Stimulated activated CD4-positive, alpha-beta T cell treated with anti-CD3 and anti-CD28 coated beads, Interleukin-1b, Interleukin-23, amount 100 ng/mL, for 24 hours (primary cell): ENCODE measurements at places on chromosomes 12 and 14.

- no peak for DNase-seq
These were observed 55.4 kb downstream of the TEAD4 start for GRCh38 chr12:3014641-3015040.

GRCh38 chr14:64500088-64500487 lies 3.5 kb downstream of the ZBTB25 start:
- DNase-seq, result no peak

GRCh38 chr14:106094654-106095189 lies 568.3 kb downstream of the TMEM121 start:
- peak; percentile 77 for DNase-seq

DNA sequence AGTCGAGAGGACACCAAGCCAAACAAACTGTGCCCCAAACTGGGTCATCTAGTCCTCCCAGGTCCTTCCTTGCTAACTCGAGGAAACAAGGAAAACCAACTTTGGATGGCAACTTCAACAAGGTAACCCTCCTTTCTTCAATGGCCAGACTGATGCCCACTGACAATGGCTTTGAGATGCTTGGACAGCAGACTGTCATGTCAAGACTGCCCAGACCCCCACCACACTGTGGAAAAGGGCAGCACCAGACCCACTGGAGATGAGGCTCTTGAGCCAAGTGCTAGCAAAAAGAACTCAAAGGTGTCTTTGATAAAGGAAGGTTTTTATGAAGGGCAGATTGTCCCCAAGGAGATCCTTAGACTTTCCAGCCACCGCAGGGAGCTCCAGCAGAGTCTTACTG lies 9.0 kb upstream of the CDH24 start:
- DNase-seq, result no peak

DNA sequence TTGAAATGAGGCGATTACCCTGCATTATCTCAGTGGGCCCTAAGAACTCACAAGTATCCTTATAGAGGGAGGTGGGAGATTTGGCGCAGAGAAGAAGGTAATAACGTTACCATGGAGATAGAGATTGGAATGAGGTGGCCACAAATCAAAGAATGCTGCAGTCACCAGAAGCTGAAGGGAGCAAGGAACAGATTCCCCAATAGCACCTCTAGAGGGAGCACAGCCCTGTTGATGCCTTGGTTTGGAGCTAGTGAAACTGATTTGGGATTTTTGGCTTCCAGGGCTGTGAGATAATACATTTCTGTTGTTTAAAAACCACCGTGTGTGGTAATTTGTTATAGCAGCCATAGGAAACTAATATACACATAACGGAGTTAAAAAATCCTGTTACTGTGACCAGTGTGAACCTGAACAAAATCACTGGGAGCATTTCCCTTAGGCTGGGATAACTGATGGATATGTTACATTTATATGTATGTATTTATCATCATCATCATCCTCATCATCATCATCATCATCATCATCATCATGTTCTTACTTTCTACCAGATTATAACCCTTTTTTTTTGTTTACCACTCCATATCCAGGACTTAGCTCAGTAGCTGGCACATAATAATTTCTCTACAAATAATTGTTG lies 100.3 kb downstream of the LIN7A start:
- no peak for DNase-seq

DNA sequence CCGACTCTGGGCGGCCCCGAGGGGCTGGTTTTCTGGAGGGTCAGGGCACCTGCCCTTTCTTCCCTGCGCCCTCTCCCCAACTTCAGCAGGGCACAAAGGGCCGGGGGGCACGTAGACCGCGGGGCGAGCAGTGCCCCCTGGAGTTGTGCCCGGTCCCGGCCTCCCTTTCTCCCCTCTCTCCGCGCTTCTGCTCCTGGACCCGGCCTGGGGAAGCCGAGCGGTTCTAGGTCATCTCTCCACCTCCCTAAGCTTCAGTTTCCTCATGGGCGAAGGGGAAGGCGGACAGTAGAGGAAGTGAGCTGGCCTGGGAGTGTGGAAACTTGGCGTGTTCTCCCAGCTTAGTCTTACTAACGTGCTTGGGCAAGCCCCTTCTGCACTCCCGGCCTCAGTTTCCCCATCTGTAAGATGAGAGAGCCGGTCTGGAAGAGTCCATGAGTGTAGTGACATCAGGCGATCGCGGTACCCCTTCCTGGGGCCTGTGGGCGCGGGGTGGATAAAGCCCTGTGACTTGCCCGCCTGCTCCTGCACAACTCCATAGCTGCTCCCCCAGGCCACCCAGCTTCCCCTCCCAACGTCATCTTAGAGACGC lies 158.6 kb upstream of the PARP11 start:
- DNase-seq, result no peak

GRCh38 chr12:32087306-32087705 lies 19.3 kb upstream of the BICD1 start:
- DNase-seq, result no peak

DNA sequence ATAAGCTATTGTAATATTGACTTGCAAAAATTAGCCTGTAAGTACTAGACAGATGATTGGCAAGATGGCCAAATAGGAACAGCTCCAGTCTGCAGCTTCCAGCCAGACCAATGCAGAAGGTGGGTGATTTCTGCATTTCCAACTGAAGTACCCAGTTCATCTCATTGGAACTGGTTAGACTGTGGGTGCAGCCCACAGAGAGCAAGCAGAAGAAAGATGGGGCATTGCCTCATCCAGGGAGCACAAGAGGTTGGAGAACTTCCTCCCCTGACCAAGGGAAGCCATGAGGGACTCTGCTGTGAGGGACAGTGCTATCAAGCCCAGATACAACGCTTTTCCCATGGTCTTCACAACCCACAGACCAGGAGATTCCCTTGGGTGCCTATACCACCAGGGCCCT lies 16.0 kb upstream of the SPATA7 start:
- DNase-seq, result no peak

- DNase-seq, result no peak
These were observed 19.7 kb downstream of the PLEKHG3 start for GRCh38 chr14:64723691-64724577.

- DNase-seq, result no peak
These were observed 206.4 kb downstream of the CRADD start for GRCh38 chr12:93883436-93884154.

GRCh38 chr14:80956922-80957321 lies 1.5 kb downstream of the TSHR start:
- DNase-seq, result no peak

DNA sequence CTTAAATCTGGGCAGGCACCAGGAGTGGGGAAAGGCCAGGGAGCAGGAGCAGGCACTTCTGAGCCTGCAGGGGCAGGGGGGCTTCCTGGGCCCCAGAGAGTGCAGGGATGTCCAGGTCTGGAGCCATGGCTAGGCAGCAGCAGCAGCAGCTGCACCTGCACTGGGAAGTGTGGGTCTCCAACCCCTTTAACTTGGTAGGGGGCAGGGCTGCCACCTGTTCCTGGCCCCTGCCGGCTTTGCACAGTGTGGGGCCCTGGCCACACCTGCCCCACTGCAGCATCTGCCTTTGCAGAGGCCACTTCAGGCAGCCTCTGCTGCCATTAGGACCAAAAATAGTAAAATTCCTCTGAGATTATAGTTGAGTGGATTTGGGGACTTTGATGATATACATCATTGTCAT lies 138.5 kb downstream of the SLC16A7 start:
- no peak for DNase-seq

- no peak for DNase-seq
These were observed 836 bp downstream of the AAAS start for GRCh38 chr12:53320352-53321195.

DNA sequence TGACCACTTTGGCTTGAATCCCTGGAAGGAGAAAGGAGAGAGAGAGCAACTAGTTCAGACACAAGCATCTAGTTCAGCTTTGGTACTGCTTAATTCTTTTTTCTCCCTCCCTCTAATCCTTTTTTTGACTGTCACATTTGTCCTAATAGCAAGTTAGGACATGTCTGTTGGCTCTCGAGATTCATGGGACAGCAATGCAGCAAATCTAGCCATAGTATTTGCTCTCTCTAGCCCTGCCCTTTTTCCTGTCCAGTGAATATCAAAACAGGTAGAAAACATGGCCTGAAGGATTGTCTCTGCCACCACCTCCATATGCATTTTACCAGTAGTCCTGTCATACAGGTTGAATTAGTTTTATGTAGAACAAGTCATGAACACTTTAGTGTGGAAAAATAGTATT lies 116.4 kb downstream of the PTPRB start:
- no peak for DNase-seq

GRCh38 chr14:53953002-53953827 lies 3.4 kb downstream of the BMP4 start:
- no peak for DNase-seq

DNA sequence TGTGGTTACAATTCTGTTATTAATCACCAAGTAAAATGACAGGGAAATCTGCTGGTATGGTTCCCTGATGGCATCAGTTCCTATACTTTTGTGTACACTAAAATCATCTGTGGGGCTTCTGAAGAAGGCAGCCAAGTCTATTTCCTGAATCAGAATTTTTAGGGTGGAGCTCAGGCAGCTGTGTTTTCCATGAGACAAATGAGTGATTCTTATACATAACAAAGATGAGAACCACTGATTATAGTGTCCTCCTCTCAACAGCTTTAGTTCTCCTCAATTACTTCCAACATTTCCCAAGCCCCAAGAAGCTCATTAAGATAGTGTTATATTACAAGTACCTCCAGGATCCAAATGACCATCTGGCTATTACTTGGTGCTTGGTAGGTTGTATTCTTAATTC lies 64.5 kb upstream of the USP44 start:
- no peak for DNase-seq

- no peak for DNase-seq
These were observed 404.7 kb downstream of the APAF1 start for GRCh38 chr12:99049774-99050173.

GRCh38 chr12:124024776-124025175 lies 51.8 kb downstream of the ZNF664 start:
- DNase-seq, result no peak

DNA sequence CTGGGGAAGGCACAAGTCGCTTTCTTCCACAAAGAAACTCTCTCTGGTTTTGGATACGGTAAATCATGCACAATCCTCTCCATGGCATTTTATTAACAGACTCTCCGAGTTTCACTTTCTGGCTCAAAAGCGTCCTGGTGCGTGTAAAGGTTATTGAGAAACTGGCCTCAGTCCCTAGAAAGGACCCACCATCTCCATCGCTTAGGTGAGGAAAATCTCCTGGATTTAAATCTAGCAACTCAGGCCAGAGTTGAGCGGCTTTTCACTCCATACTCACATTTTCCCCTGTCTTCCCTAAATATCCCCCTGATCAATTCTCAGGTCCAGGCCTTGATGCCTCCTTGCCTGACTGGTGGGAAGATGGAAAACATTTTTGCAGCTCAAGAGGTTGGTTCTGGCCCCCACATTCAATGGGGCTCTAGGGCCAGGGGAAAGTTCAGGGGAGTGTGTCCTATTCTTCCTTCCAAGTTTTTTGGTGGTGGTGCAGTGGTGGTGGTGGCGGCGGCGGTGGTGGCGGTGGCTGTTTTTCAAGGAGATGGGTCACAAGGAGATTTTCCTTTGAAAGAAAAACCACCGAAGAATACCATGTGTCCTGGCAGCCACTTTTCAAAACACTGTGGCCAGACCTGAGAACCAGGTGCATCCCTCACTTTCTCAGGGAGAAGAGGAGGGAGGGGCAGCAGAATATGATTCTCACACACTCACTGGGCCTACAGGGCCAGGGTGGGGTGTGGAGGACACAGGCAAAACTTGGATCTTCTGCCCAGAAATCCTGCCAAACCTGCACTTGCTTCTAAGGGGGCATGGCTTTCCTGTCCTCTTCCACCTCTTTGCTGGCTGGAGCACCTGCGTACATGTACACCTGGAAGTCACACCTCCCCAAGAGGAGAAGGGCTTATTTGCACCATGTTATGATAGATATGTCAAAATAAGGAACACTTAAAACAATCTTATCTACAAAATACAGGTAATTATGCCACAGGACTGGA lies 46.7 kb upstream of the PNMA1 start:
- no peak for DNase-seq

GRCh38 chr12:66735275-66735674 lies 56.4 kb upstream of the GRIP1 start:
- no peak for DNase-seq

GRCh38 chr12:54700301-54700700 lies 52.1 kb upstream of the DCD start:
- DNase-seq, result no peak

DNA sequence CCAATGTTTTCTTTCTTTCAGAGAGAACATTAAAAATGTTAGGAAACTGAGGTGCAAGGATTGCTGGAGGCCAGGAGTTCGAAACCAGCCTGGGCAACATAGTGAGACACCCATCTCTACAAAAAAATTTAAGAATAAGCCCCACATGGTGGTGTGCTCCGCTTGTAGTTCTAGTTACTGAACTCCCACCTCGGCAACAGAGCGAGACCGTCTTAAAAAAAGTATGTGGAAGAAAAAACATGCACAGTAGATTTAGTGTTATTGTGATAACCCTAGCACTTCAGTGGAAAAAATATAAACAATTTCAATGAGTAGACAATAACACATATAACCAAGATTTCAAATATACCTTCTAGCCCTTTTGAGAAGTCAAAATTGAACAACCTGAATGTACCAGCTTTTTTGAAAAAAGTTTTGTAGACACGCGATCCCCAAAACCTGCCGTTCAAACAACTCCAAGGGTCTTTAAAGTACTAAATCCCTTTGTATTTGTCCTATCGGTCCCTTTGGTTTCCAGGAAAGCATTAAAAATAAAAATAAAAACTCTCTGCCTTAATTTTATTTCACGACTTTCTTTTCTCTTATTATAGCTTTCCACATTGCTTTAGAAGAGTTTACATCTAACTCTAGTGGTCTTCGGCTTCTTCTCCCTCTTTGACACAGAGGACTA lies 1.0 kb upstream of the ANO6 start:
- no peak for DNase-seq

DNA sequence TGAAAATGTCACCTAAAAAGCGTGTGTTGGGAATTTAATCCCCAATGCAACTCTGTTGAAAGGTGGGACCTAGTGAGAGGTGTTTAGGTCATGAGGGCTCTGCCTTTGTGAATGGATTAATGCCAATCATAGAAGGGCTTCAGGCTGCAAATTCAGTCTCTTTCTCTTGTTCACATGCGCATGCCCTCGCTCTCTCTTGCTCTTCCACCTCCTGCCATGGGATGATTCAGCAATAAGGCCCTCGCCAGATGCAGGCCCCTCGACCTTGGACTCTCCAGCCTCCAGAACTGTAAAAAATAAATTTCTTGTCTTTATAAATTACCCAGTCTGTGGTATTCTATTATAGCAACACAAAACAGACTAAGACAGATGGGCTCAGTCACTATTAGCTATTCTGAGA lies 55.4 kb downstream of the PLXNC1 start:
- no peak for DNase-seq

DNA sequence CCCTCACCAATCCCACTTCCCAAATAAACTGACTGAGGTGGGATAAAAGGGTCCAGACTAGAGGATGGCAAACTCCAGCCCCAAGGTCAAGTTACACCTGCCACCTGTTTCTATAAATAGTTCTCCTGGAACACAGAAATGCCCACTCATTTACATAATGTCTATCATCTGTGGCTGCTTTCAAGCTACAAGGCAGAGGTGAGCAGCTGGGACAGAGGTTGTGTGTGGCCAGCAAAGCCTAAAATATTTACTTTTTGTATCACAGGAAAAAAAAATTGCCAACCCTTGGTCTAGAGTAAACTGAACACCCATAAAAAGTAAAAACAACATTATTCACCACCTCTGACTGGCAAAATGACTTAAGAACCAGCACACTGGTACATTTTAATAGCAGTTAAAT lies 269.4 kb downstream of the RGS6 start:
- no peak for DNase-seq

GRCh38 chr14:49972131-49972671 lies 79.3 kb downstream of the ARF6 start:
- no peak for DNase-seq

- DNase-seq, result no peak
These were observed 23.4 kb downstream of the TSPAN8 start for GRCh38 chr12:71134405-71134804.

- DNase-seq, result no peak
These were observed 36.4 kb downstream of the EPS8 start for GRCh38 chr12:15752785-15753184.
